Foreskin keratinocyte (primary cell): ENCODE measurements at places on chromosomes 16 and 17. TPM values are rescaled to one million over a fixed set of nuclear protein-coding genes. Genes with fewer than 3 reads are reported as not detected.

- no peak for DNase-seq
Observed at GRCh38 chr17:28426081-28426519, 20.1 kb upstream of the SLC46A1 start.

DNA sequence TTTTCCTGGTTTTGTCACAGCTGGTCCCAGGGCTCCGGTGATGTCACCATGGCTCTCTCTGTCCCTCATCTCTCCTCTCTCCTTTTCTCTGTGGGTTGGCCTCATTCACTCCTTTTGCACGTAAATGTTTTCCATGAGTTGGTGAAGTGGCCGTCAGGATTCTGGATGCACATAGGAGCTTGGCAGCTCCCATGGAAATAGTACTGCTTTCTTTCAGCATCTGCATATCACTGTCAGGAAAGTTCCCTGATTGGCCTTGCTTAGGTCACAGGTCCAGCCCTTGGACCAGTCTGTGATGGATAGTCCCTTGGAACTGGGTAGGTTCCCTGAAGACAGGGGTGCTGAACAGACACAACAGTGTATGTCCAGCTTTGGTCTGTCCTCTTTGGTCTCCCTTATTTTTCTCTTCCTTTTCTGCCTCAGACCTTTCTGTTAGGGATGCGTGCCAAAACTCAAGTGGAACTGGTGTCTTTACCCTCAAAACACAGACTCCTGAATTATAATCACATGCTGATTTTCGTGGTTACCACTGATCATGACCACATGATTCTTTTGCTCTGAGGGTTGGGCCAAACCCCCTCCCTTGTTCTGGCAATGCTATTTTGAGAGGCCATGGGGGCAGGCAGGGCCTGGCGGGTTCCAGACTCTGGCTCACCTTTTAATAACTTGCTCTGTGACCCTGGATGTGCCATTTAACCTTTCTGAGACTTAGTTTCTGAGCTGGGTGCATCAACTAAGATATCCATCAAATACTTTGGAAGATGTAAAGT, 99.0 kb downstream of the MSI2 start:
- no peak for DNase-seq

GRCh38 chr16:81710596-81710995, 68.5 kb upstream of the PLCG2 start:
- DNase-seq, result no peak

- no peak for DNase-seq
Observed at GRCh38 chr16:54986409-54986808, 55.7 kb downstream of the IRX5 start.

- DNase-seq, result no peak
Observed at GRCh38 chr16:89737341-89738071, 16.2 kb downstream of the ZNF276 start.

The RAP1GAP2 gene
- 13.0 and 15.0 TPM in 2 replicates for polyA plus RNA-seq
